Right ventricle myocardium inferior (tissue), 1 donor: ENCODE measurements at places on chromosomes 7 and 10. TPM values are rescaled to one million over a fixed set of nuclear protein-coding genes. Genes with fewer than 3 reads are reported as not detected.

The PDE6C gene
- total RNA-seq: not detected

The PPP1R9A gene
- total RNA-seq: 21.9 TPM

The SYNPO2L gene
- total RNA-seq: 232 TPM

The GRM8 gene
- 0.22 TPM for total RNA-seq

The PON1 gene
- total RNA-seq: not detected

GRCh38 chr10:106396192-106396591 is 768.3 kb downstream of the SORCS1 start:
- DNase-seq: no peak

GRCh38 chr7:36381056-36381455 is 8.6 kb upstream of the ANLN start:
- no peak for DNase-seq

DNA sequence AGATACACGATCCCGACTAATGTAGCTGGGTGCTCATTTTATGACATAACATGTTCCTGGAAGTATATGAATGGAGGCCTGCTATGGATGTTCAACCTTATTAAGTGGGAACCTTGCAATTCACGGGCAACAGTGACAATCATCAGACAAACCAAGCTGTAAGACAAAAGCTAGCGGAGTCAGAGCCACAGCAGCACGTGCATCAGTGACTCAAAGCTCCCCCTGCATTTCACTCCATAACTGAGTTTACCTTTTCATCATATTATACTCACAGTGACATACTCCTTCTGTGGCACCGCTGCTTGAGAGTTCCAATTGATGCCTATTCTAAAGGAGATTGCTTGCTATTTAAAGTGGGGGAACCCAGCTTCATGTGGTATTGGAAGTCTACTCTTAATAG is 176.0 kb upstream of the PITRM1 start:
- DNase-seq: no peak

DNA sequence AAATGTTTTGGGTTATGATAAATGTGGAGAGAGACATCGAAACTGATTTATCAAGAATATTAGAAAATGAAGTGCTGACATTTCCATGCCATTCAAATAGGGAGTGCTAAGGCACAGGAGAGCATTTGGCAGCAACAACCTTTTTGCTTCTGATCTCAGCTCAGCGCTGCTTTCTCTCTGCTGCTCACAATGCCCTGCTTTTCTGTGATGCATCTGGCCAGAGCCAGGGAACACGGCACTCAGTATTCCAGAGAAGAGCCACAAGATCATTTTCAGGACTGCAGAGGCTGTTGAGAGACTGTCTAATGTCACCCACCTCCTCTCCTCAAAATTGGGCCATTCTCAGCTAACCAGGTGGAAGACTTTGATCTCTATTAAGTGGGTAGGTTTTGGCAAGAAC is 28.1 kb downstream of the INSYN2A start:
- DNase-seq: no peak

GRCh38 chr10:73818402-73818801 is 7.0 kb upstream of the NDST2 start:
- no peak for DNase-seq

DNA sequence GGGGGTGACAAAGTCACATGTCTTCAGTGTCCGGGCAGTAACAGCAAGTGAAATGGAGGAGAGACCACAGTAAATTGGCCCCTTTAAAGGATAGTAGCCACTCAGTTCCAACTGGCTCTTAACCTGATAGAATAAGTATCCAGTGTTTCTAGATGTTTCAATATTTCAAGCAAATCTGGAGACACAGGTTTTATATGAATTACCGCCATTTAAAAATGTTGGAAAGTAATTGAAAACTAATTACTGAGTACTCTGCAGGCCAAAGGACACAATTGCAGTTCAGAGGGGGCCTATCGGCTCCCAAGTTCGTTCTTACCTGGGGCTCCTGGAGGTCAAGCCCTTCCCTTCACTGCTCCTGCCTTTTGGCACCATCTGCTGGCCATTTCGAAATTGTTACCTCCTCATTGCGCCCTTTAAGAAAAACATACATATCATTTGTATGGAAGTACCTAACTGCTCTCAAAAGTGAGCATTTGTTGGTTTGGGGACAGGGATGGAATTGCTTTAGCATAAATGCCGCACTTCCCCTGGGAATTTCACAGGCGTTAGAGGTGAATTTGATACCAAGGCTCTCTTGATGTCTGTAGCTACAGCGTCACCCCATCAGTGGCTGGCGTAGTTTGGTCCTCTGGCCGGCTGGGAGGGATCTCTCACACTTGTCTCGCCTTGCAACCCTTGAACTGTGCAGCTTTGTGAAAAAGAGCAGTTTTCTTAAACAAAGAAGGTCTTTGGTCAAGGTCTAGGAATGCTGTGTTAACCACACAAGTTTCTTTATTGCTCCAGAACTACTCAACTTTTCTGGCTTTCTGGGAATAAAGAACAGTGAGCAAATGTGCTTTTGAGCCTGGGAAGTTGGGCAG is 220.0 kb downstream of the ARHGAP21 start:
- no peak for DNase-seq

- DNase-seq: no peak
Measured at GRCh38 chr10:5266804-5267203, 70.2 kb downstream of the AKR1C4 start.
